Small intestine (tissue), 16 donors: ENCODE measurements at places on chromosomes 16 and 17.

DNA sequence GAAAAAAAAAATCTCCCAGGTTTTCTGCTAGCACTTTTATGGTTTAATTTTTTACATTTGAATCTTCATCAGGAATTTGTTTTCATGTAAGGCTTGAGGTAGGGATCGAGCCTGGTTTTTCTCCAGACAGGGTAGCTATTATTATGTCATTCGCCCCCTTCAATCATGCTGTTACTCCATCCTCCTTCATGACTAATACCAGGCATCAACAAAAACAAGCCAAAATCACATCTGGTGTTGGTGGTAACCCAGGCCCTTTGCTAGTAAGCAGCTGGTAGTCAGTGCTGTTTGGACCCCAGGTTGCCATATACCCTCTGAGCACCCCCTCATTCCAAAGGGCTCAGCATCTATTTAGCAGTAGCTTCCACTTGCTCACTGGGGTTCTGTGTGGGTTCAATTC lies 29.5 kb downstream of the DRC3 start:
- DNase-seq = no peak

- peak; percentile 67 for DNase-seq
Measured at GRCh38 chr17:80220736-80221215, 549 bp downstream of the SLC26A11 start.

DNA sequence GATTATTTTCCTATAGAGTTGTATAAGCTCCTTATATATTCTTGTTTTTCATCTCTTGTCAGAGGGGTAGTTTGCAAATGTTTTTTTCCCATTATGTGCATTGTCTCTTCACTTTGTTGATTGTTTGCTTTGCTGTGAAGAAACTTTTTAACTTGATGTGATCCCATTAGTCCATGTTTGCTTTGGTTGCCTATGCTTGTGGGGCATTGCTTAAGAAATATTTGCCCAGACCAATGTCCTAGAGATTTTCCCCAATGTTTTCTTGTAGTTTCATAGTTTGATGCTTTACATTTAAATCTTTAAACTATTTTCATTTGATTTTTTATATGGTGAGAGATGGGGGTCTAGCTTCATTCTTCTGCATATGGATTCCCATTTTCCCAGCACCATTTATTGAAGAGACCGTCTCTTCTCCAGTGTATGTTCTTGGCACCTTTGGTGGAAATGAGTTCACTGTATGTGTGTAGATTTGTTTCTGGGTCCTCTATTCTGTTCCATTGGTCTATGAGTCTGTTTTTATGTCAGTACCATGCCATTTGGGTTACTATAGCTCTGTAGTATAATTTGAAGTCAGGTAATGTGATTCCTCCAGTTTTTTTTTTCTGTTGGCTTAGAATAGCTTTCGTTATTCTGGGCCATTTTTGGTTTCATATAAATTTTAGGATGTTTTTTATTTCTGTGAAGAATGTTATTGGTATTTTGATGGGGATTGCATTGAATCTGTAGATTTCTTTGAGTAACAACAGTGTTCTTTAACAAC lies 165.8 kb downstream of the ABCA8 start:
- no peak for DNase-seq

GRCh38 chr16:72189865-72190371 lies 18.0 kb upstream of the PMFBP1 start:
- no peak for DNase-seq

- DNase-seq = peak; percentile 62
Measured at GRCh38 chr16:1909561-1910231, 8.5 kb downstream of the HS3ST6 start.

DNA sequence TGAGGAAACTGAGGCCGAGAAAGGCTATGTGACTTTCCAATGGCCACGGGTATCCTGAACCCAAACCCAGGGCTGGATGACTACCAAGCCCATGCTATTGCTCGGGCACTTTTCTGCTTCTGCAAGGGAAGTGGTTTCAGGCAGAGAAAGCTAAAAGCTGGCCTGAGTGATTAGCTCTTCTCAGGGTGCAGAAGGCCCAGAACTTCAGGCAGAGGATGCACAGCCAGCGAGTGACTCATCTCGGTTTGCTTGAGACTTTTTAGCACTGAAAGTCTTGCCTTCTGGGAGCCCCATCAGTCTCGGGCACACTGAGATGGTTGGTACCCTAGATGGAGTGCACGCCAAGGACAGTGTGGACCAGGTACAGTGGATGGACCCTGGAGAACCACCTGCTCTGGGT lies 129.5 kb upstream of the SDK2 start:
- no peak for DNase-seq

- DNase-seq = peak; percentile 38
Measured at GRCh38 chr16:56742030-56742984, 12.4 kb downstream of the NUP93 start.

GRCh38 chr17:77814091-77814772 lies 144.3 kb upstream of the TNRC6C start:
- DNase-seq = no peak

DNA sequence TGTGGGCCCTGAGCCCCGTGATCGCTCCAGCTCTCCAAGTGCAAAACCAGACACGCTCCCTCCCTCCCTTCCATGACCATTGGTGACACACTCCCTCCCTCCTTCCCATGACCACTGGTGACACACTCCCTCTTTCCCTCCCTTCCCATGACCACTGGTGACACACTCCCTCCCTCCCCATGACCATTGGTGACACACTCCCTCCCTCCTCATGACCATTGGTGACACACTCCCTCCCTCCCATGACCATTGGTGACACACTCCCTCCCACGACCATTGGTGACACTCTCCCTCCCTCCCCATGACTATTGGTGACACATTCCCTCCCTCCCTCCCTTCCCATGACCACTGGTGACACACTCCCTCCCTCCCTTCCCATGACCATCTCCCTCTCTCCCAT lies 56.3 kb downstream of the LMF1 start:
- DNase-seq = peak; percentile 9

DNA sequence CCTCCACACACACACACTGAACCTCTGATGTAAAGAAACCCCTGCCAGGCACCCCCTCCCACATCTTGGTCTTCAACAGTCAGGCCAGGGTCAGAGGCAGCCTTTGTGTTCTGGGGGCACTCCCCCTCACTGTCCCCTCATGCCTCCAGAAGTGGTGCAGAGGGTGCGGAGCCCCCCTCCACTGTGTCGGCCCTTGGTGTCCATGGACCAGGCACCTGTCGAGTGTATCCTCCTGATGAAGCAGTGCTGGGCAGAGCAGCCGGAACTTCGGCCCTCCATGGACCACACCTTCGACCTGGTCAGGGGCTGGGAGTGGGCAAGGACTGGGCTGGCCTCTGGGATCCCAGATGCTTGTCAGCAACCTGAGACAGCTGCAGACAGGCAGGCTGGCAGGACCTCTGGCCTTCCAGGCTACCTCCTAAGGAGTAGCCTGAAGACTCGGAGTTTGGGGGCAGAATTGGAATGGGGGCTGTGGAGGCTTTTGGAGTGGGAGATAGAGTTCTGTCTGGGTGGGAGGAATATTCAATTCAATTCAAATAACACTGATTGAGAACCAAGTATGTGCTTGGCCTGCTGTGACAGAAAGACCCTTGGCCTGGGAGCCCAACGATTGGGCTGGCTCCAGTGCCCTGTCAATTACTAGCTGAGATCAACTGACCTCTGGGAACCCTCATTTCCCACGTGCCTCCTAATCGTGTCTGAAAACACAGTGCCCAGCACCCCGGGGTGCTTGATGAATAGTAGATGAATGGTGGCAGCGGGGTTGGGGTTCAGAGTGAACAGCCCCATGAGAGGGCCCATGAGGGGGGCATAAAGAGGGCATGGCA lies 11.5 kb downstream of the GUCY2D start:
- DNase-seq = no peak

DNA sequence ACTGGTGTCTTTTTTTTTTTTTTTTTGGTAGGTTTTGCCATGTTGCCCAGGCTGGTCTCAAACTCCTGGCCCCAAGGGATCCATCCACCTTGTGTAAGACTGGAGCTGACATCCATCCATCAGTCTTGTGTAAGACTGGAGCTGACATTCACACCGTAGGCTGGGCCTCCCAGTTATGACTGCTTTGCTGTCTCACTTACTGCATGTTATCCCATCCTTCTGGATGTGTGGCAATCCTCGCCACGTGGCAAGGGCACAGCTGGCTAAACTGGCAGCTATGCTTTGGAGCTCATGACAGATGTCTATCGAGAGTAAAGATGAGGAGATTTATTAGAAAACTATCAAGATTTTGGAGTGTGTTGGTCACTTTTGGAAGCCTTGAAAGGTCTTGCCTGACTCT lies 115.1 kb downstream of the ABCA8 start:
- no peak for DNase-seq

DNA sequence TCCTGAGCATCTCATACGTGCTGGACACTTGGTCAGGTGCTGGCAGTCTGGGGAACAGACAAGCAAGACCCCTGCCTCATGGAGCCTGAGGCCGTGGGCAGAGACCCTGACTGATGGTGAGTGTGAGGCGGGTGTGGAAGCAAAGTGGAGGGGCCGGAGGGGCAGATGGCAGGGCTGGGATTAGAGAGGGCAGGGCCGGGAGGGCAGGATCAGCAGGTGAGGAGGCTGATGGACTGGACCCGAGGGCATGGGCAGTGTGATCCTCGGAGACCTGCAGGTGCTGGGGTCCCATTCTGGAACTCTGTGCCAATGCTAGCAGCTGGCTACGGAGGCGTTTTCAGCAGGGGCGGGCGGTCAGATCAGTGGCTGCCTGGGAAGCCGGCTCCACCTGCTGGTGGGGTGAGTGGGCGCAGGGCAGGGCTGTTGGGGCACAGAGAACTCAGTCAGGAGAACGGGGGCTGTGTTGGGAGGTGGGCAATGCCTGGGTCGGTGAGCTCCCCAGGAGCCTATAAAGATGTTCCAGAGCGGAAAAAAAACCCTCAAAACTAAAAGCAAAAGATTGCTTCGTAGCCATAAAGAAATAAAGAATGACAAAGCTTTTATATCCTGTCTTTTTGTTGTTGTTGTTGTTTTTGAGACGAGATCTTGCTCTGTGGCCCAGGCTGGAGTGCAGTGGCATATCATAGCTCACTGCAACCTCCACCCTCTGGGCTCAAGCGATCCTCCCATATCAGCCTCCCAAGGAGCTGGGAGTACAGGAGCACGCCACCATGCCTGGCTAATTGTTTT lies 8.9 kb upstream of the C16orf74 start:
- DNase-seq = peak; percentile 21

DNA sequence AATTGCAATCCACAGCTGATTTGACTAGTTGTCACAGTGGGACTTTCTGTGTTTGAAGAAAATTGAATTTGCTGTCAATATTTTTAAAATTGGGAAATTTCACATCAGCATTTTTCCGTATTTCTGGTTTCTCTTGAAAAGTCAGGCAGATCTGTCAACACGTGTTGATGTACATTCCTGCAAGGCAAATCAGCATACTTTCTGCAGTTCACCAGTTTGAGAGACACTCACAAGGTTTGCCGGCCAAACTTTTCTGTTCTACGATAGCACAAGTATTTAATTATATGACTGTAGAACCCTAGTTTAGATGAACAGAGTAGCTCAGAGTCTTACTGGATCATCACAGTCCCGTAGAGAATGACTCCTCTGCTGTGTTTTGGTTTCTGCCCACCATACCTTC lies 102.0 kb downstream of the ADAMTS18 start:
- DNase-seq = no peak

GRCh38 chr16:68374961-68375660 lies 64.3 kb downstream of the PRMT7 start:
- DNase-seq = no peak

- DNase-seq = no peak
Measured at GRCh38 chr17:77173104-77173503, 32.3 kb downstream of the SEC14L1 start.

DNA sequence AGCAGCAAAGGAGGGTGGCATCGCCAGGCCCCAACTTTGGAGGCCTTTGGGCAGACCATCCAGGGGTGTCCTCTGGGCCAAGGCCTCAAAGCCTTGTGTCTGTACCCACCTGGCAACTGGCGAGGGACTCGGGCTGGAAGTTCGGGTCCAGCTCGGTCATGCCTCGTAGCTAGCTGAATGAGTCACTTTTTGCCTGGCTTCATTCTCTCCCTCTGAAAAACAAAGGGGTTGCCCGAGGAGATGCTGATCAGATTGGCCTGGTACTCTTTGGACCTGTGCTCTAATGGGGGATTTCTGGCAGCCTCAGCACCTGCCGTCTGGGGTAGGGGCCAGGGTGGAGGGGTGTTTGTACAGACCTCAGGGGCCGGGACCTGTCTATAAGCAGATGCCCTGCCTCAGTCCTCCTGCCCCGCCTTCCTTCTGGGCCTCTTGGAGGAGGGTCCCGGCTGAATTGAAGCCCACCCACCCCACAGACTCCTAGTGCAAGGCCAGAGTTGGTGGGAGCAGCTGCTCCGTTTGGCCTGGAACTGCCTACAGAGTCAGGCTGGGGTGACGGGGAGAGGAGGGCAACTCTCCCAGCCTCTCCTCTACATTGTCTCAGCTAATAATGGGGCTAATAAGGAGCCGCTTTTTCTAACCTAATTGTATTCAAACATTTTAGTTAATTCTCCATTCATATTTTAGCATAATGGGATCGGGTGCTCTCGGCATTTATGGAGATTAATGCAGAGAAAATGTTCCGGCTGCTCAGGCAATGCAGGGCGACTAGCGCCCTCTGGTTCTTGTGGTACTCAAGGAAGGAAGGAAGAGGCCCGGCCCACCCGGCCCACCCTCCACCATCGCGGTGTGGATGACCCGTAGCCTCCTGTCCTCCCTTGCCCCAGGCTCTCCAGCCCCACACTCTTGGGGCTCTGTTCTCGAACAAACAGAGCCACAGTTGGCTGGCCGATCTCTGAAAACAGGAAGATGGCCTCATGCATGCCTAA lies 21.4 kb upstream of the ABCC3 start:
- DNase-seq = no peak

- DNase-seq = no peak
Measured at GRCh38 chr16:13305019-13305755, 403.8 kb downstream of the SHISA9 start.

DNA sequence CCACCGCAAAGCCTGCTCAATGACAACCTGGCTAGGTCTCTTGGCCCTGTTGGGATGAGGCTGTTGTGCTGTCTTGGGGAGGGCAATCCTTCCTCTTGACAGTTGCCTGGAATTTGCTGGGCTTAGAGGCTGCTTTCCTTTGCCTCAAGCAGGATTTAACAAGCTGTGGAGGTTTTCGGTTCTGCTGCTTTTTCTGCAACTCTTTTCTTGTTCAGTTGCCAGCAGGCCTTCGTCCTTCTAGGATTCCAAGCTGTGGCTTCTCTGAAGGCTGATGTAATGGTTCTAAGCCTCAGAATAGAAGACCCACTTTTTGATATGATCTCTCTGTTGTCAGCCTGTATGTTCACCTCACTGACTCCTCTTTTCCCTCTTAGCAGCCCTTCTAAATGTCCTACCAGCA lies 149.5 kb upstream of the HS3ST4 start:
- no peak for DNase-seq
